Testis (tissue), 5 donors: ENCODE measurements at places on chromosomes 1 and 21.

DNA sequence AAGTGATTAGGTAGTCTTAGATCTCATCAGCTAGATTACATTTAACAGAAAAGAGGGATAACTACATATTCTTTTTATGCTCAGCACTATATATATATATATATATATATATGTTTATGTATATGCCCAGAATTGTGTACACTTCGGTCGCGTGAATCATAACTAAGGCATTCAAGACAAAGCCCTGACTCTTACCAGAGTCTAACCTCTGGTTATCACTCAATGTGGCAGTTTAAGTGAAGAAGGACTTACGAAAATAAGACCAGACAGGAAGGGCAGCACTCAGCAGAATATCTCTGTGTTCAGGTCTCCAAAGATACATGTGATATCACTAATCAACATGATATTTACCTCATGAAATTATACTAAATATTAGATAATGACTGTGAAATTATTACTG, 1326.7 kb downstream of the MRPL39 start:
- DNase-seq, result no peak

DNA sequence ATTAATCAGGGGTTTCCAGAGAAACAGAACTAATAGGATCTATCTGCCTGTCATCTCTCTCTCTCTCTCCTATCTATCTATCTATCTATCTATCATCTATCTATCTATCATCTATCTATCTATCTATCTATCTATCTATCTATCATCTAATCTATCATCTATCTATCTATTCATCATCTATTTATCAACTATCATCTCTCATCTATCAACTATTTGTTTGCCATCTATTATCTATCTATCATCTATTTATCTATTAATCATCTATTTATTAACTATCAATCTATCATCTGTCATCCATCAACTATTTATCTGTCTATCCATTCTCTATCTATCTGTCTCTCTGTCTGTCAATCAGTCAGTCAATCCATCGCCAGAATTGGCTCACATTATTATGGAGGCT, 70.0 kb upstream of the MRPS6 start:
- DNase-seq, result no peak

DNA sequence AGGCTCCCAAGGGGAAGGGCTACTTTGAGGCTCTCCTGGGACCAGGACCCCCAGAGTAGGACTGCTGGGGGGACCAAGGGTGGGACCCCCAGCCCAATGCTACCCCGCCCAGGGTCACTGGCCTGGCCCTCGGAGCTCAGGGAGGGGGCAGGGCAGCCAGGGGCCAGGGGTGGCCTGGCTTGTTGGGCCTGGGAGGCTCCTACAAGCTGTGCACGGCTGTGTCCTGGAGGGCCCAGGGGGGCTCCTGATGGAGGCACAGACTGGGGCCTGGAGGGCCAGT, 2.2 kb downstream of the HES4 start:
- DNase-seq, result no peak

DNA sequence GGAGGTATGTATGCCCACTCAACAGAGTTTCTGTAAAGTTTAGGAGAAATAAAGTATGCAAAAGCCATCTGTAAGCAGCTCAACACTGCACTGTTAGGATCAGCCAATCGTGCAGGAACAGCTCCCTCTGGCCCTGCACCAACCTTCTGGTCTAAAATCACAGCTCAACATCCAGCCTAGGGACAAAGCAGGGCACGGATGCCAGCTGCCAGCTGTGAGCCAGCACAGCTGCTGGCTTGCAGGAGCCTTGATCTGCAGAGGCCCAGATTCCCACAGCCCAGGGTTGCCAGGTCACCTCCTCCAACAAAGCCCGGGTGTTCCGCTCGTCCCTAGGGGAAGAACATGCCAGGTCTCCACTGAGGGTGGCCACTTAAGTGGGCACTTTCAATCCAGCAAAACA, 8.6 kb downstream of the ACOT7 start:
- DNase-seq, result no peak

DNA sequence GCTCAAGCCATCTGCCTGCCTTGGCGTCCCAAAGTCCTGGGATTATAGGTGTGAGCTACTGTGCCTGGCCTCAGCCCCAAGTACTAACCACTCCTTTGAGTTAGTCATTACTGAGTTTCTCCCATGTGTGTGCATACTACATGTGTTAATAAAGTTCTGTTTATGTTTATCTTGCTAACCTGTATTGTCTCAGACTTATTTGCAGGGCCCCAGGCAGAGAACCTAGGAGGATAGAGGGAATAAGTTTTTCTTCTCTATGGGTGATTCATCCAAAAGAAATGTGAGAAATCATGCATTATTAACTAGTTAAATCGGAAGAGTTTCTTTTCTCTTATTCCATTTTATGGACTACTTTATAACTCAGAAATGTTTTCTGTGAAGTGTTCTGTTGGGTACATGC, 203.9 kb upstream of the CACYBP start:
- no peak for DNase-seq

- no peak for DNase-seq
Measured at GRCh38 chr1:51285055-51285454, 45.3 kb downstream of the TTC39A start.

DNA sequence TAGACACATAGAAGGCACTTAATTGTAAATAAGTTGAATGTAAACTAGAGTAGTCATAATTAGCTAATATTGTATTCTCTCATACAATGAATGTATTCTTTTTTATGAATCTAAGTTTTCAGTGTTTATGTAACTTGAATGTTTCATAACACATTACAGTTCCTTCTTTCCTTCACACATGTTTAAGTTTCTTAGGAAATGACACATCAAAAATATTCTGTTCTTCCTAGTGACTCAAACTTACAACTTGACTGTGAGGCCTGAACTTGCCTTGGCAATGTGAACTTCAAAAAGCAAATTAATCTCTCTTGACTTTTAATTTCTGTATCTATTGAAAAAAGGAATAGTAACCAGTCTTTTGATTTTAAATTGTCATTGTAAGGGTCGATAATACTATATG, 700.1 kb downstream of the KCNT2 start:
- DNase-seq, result no peak

- DNase-seq, result no peak
Measured at GRCh38 chr1:113194846-113195830, 122.1 kb downstream of the LRIG2 start.

- peak; percentile 12 for DNase-seq
Measured at GRCh38 chr21:45266518-45267389, 20.9 kb downstream of the POFUT2 start.

- peak; percentile 66 for DNase-seq
Measured at GRCh38 chr1:181112071-181112929, 23.8 kb downstream of the IER5 start.

GRCh38 chr1:228913626-228914414, 178.5 kb downstream of the RHOU start:
- DNase-seq, result no peak

GRCh38 chr1:176696109-176696508, 233.1 kb downstream of the PAPPA2 start:
- DNase-seq, result no peak

GRCh38 chr1:118084400-118084799, 100.6 kb downstream of the SPAG17 start:
- no peak for DNase-seq

DNA sequence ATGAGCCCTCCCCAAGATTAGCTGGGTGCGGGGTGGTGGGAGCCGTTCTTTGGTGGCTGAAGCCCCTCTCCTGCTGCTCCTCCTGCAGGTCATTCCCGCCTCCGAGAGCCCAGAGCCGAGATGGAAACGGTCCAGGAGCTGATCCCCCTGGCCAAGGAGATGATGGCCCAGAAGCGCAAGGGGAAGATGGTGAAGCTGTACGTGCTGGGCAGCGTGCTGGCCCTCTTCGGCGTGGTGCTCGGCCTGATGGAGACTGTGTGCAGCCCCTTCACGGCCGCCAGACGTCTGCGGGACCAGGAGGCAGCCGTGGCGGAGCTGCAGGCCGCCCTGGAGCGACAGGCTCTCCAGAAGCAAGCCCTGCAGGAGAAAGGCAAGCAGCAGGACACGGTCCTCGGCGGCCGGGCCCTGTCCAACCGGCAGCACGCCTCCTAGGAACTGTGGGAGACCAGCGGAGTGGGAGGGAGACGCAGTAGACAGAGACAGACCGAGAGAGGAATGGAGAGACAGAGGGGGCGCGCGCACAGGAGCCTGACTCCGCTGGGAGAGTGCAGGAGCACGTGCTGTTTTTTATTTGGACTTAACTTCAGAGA, 448 bp downstream of the G0S2 start:
- peak; percentile 60 for DNase-seq

DNA sequence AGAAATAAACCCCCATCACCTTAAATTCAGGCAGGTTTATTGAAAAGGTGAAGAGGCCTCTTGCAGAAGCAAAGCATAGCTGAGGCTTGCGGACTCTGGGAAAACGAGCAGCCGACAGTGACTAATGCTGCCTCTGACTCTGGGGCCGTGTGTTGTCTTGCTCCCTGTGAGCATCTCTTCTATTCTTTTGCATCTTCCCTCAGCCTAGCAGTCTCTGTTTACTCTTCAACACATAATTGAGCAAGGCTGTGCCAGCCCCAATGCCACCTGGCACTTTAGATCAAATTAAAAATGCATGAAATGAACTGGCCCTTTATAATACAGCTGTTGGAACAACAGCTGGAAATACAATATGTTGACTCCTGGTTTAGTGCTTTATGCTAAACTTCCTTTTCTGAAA, 18.4 kb upstream of the REG4 start:
- no peak for DNase-seq

- no peak for DNase-seq
Measured at GRCh38 chr1:56647106-56647505, 2.0 kb downstream of the PRKAA2 start.

GRCh38 chr1:147264158-147264768, 21.8 kb downstream of the CHD1L start:
- DNase-seq, result no peak

DNA sequence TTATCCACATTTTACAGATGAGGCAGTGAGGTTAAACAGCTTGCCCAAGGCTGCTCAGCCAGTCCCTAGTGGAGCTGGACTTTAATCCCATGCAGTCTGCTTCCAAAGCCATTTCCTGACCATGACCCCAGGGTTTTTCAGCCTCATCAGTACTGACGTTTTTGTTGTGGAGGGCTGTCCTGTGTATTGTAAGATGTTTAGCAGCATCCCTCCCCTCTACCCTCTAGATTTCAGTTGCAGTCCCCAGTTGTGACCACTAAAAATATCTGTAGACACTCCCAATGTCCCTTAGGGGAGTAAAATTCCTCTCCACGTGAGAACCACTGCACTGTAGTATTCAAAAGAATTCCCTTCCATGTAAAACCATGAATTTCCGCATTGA, 30.2 kb upstream of the C1orf105 start:
- no peak for DNase-seq

DNA sequence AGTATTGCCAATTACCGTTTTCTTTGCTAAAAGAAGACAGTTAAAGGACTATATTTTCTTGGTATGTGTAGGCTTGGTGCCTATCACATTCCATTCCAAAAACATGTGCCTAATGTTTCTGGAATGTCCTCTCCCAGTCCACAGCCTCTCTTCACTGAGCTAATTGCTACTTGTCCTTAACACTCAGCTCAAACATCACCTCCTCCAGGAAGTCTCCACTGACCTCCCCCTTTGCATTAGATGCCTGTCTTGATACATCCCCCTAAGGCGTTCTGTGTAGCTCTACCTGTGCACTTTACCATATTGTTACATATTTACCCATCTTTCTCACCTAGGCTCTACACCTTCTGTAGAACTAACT, 195.6 kb upstream of the CAMK1G start:
- DNase-seq, result no peak

GRCh38 chr1:201639826-201640225, 100.9 kb downstream of the NAV1 start:
- no peak for DNase-seq

- no peak for DNase-seq
Measured at GRCh38 chr1:62452951-62453350, 16.1 kb downstream of the USP1 start.

- DNase-seq, result no peak
Measured at GRCh38 chr1:224637936-224638335, 21.8 kb downstream of the CNIH3 start.

- DNase-seq, result no peak
Measured at GRCh38 chr1:23837908-23838307, 12.7 kb upstream of the HMGCL start.

DNA sequence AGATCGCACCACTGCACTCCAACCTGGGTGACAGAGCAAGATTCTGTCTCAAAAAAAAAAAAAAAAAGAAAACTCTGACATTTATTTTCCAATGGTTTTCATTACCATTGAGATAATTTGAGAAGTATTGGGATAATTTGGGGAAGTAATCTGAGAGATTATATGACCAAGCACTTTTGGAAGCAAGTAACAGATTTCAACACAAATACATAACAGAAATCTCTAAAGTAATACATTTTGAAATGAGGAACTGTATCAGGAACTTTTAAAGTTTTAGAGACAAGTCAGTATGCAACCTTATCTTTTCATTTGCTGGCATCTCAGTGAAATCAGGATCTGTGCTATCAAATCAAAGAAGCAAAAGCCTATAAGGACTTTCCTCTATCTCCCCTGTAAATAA, 25.4 kb upstream of the SLC16A1 start:
- DNase-seq, result no peak

DNA sequence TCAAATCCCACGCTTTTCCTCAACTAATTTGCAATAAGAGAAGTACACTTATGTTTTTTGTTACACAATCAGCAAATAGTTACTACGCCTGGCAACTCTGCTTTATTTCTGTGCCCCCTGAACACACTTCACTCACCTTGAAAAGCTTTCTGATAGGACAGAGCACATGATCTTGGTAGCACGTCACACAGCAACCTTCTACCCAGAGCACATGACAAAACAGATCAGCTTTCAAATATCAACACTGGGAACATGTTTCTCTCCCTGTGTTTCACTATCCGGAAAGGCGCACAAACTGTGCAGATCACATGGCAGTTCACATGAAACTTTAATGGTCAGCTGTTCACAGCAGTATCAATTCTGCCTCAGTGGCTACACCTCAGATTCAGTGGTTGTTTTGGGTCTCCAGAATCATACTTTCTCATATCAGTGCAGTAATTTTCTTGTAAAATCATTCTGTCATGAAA, 2.2 kb downstream of the SLC19A2 start:
- DNase-seq, result peak; percentile 78

GRCh38 chr1:174998569-174999215, 1.1 kb upstream of the CACYBP start:
- peak; percentile 48 for DNase-seq

GRCh38 chr1:238916828-238917227, 469.5 kb upstream of the CHRM3 start:
- no peak for DNase-seq
